HEK293T (cell line): ENCODE measurements at places on chromosomes 1 and 21.
A peak's percentile ranks its signal among the peaks of the same experiment; 100 is the strongest.

- no peak for DNase-seq
Observed at GRCh38 chr21:26587736-26588201, 14.7 kb upstream of the CYYR1 start.

DNA sequence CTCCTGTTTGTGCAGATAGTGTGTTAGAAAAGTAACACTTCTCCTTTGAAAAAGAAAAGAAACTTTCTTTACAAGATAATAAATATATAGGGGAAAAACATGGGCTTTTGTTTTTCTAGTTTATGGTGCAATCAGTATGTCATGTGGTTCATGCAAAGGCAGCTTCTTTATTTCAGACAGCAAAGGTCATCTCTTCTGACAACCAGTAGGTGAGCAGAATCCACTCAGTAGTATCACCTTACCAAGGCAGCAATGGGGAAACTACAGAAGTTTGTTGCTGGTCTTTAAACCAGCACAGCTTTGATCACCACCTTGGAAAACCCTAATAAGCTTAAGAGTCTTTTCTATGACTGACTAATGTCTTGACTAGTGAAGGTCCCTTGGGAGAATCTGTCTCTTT lies 13.0 kb upstream of the SAMSN1 start:
- no peak for DNase-seq

GRCh38 chr1:172574080-172574479 lies 41.1 kb downstream of the SUCO start:
- DNase-seq = no peak

- peak; percentile 21 for DNase-seq
Observed at GRCh38 chr1:14897080-14897449, 256.5 kb upstream of the TMEM51 start.

- no peak for DNase-seq
Observed at GRCh38 chr1:155002464-155003226, at the start of gene ZBTB7B. Gene ZBTB7B (plus strand): TSS chr1:155002802. CDS start chr1:155014661, 11,859 bp downstream.

DNA sequence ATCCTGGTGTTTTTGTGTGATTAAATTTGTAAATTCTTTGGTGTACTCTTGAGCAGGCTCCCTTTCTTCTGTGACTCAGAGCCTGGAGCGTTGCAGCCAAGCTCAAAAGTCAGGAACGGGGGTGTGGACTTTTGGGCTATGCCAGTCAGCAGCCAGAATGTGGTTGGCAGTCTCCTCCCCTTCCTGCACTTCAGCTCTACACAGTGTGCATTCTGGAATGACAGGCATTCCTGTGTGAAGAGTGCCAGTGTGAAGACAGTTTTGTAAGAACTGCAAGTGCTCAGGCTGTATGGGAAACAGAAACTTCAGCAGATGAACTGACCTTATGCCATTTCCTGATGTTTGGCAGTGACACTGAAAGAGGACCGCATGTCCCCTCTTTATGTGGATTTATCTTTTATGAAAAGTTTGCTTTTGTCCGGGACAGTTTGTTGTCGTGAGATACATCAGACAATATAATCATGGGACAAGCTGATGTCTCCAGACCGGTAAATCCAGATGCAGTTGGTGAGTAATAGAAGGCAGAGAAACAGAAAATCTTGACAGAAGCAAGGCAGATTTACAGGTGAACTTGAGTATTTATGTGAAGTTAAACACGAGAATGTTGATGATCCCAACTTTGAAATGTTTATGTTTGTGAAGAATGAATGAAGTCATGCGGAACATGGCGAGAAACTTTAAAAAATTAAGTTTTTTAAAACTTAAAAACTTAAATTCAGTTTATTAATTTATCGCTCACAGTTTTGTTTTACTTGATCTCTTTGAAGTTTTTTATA lies 67.7 kb upstream of the RCC1 start:
- DNase-seq = peak; percentile 61

DNA sequence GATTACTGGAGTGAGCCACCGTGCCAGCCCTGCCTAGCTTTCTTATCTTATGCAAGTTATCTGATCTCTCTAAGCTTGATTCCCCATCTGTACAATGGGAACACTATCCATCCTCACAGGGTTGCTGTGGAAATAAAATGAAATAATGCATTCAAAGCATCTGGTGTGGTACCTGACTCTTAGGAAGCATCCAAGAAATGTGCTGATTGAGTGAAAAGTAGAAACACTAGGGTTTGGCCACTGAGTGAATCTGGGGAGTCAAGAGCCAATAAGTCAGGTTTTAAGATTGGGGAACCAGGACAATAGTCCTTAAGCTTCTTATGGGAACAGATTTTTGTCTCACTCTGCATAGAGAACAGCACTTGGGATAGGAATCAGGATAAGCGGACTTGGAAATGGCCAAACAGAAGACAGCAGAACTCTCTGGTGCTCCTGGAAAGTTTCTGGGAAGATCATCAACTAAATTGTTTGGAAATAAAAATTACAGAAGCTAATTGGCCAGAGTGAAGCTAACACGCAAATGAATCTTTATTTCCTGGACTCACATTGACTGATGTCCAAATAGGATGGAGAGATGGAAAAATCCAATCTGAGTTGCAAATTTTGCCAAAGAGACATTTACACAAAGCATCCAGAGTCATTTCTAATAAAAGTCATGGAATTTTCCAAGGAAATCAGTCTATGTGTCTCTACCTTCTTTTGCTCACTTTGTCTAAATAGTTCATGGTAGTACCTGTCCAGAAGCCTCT lies 3.3 kb downstream of the PAFAH2 start:
- no peak for DNase-seq

DNA sequence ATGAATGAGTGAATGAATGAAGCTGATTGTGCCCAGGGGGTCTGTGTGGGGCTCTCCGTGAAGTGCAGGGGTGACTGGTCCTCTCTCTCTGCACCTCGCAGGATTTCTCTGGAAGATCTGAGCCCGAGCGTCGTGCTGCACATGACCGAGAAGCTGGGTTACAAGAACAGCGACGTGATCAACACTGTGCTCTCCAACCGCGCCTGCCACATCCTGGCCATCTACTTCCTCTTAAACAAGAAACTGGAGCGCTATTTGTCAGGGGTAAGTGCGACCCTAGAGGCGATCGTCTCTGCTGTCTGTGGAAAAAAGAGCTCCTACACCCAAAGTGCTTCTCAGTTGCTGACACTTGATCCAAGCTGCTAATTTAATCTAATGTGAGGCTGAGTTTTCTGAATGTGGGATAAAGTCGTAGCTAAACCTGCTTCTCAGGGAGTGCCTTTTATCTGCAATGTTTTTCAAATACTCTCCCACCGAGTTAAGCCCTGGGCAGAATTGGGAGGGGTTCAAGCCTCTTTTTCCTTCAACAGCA lies 101.7 kb downstream of the HUNK start:
- DNase-seq = no peak

DNA sequence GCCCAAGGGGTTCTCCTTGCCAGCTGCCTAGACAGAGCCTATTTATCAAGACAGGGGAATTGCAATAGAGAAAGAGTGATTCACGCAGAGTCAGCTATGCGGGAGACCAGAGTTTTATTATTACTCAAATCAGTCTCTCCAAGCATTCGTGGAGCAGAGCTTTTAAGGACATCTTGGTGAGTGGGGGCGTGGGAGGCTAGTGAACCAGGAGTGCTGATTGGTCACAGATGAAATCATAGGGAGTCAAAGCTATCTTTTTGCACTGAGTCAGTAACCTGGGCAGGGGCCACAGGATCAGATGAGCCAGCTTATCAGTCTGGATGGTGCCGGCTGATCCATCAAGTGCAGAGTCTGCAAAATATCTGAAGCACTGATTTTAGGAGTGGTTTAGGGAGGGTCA lies 64.8 kb upstream of the MRPS6 start:
- no peak for DNase-seq

DNA sequence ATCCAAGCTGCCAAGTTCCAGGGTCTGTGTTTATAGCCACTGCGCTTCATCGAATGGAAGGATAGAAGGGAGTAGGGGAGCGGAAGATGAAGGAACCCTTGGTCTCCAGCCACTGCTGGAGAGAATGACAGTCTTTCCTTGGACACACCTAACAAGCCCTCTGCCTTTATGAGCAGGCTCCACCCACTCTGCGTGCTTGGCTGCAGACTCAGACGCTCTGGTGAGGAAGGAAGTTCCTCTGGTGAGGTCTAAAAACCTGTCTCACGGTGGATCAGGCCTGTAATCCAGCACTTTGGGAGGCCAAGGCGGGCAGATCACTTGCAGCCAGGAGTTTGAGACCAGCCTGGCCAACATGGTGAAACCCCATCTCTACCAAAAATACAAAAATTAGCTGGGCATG lies 55.4 kb downstream of the MATN1 start:
- no peak for DNase-seq

DNA sequence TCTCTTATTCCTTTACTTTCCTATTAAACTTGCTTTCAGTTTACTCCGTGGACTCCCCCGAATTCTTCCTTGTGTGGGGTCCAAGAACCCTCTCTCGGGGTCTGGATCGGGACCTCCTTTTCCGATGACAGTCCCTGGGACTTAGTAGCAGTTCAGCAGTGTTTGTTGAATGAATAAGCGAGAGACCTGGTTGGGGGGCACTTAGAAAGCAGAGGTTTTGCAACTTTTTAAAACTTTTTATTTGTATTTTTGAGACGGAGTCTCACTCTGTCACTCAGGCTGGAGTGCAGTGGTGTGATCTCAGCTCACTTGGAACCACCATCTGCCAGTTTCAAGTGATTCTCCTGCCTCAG lies 2.1 kb upstream of the ANKRD65 start:
- no peak for DNase-seq

DNA sequence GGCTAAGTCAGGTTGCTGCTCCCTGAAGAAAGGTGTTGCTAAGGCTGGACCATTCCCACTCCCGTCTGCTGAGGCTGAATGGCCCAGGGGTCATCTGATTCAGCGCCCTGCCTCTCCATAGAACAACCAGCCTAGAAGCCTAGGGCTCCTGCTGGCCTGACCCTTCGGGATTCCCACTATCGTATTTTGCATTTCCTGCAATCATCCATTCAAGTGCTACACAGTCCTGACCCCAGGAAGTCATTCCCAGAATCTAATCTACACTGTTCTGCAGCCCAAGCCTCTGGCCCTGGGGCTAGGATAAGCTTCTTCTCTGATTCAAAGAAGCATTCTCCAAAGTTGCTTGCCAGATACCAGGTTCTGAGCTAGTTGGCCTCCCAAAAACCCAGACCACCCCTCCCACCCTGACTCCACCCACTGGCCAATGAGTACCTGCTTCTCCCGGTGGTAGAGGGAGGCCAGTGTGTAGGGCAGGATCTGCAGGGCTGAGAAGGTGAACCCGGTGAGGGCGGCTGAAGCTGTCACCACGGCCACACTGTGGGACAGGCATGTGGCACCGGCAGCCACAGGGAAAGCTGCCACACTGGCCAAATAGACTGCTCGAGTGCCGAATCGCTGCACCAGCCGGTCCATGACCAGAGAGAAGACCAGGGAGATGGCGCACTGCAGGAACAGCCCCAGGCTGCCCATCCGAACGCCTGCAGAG lies 18.7 kb downstream of the SLC45A3 start:
- DNase-seq = no peak

DNA sequence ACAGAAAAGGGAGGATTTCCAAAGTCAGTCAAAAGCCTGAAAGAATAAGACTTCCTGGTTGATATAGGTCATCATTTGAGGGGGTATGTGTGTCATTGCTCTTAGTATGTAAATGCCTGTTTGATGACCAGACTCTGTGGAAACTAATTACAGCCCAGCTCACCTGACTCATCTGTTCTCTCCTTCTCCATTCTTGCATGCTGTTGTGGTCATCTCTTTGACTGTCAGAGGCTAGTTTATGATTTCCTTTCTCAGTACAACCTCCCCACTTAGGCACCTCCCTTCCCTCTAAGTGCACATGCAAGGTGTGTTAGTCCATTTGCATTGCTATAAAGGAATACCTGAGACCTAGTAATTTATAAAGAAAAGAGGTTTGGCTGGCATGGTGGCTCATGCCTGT lies 2.4 kb upstream of the C1orf116 start:
- no peak for DNase-seq

- no peak for DNase-seq
Observed at GRCh38 chr1:229323201-229323600, 19.6 kb downstream of the CCSAP start.

DNA sequence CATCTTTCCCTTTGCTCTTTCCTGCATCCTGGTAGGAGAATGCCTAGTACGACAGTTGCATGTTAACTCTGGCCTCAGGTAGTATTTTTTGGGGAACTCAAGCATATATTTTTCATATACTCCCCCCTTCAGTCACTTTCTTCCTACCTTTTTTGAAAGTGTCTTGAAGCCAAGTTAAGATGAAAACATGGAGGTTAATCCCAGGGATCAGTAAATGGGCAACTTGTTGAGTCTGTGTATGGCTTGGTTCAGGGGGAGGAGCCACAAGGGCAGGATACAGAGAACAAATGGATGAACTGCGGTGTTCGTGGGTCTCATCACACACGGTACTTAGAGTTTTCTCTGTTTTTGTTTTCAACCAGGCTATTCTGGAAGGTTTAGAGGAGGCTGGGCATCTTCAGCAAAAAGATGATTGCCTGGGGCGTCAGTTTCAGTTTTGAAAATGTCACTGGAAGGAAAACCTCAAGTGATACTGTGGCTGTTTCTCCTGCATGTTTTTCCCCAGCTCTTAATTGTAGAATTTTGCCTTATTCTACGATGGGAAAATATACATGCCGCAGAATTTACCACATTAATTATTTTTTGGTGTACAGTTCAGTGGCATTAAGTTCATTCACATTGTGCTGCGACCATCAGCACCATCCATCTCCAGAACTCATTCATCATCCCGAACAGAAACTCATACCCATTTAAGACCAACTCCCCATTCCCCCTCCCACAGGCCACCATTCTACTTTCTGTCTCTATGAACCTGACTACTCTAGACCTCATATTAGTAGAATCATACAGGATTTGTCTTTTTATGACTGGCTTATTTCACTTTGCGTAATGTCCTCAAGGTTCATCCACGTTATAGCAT lies 71.5 kb downstream of the MAP10 start:
- no peak for DNase-seq

GRCh38 chr1:6317098-6317760 lies 56.3 kb upstream of the GPR153 start:
- DNase-seq = no peak

GRCh38 chr1:115183721-115184259 lies 94.5 kb upstream of the TSPAN2 start:
- no peak for DNase-seq

DNA sequence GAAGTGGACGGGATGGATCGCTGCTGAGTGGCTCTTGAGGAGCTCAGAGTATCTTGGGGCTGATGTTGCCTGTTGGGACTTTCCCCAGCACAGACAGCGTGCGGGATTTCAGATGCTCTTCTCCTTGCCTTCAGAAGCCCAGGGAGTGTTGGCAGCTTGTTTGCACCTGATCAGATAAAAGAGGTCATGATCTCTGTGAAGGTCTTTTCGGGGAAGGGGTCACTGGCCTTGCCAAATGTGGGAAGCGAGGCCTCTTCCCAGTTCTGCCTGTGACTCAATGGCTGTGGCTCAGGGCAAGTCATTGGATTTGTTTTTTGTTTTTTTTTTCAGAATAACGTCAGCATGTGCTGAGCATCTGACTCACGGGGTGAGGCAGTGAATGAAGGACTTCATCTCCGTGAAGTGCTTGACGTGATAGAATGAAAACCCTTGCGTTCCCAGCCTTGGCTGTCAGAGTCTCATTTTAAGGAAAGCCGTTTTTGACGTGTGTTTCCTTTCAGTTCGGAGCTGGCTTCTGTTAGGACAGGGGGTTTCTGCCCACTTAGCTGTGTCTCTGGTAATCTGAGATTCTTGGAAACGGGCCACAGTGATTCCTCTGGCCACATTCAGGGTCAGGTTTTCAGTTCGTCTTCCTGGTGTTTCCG lies 46.7 kb downstream of the GALNT2 start:
- DNase-seq = no peak

- DNase-seq = no peak
Observed at GRCh38 chr1:117815926-117816325, 113.5 kb downstream of the GDAP2 start.

- DNase-seq = no peak
Observed at GRCh38 chr1:91537281-91537986, 36.8 kb downstream of the CDC7 start.
